ENCODE measurements at places on chromosomes 1 and 21.

DNA sequence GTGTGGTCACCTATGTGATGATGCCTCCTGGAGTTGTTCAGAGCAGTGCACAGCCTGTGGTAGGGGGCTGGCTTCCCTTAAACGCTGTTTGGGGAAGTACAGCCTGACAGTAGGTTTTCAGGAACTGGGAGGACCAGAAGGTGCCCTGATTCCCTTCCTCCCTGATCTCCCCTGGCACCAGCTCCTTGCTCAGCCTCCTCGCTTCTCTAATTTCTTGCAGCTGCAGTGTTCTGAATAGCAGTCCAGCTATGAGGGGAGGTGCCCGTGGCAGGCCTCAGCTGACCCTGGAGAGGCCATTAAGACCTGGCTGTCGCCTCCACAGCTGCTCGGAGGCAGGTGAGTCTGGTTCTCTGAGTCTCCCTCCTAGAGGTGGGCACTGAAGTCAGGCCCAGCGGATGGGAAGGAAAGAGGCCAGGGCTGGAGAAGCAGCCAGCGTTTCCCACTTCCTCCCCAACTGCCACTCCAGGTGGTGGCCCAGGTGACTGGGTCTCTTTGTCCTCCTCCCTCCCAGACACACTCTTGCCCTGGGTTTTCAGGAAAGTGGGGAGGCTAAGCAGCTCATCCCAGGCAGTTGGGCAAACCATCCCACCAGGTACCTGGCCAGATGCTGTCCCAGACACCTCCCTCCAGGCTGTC lies 52.0 kb upstream of the RPL11 start:
- no peak for DNase-seq

DNA sequence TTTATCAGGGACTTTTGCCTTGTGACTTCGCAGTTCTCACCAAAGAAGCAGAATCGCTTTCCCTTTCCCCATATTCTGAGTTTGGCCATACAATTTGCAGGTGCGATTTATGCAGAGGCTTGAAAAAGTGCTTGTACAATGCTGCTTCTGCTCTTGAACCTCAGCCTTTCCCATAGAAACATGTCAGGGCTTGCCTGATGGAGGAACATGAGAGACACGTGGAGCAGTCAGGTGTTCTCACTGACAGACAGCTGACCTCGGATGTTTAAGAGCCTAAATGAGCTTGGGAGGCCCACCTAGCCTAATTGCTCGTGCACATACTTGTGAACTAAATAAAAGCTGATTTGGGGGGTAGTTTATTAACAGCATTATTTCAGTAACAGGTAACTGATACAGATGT lies 290.0 kb downstream of the S1PR1 start:
- DNase-seq: no peak

DNA sequence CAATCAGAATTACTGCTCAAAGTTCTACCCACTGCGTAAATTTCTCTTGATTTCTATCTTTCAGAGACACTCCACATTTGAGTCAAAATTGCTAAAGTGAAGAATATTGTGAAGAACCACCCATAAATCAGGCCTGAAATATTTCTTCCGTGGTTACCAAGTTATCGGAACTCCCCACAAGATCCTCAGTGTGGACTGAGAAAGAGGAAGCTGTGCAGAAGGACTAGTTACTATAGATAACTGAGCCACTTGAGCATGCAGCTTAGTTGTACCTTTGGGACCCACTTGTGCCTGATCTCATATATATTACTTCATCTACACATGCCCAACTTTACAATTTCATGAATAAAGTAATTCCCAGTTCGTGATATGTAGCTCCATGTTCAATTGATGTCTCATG lies 18.4 kb downstream of the RWDD3 start:
- no peak for DNase-seq

GRCh38 chr1:161933592-161934588 lies 89.8 kb downstream of the OLFML2B start:
- no peak for DNase-seq

DNA sequence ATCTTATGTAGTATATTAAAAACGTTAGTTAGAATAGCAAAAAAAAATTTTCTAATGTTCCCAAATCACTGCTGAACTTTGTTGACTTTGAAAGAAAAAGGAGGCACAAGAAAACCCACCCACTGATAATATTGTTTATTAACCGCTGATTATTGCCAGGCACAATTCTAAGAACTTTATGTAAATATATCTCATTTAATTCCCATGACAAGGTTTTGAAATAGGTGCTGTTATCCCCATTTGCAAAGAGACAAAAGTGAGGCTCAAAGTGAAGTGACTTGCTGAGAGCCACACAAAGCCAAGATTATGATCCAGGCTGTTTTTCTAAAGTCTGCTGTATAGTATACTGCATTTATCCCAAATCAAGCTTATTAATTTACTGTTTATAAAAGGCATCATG lies 56.4 kb downstream of the SASS6 start:
- no peak for DNase-seq

DNA sequence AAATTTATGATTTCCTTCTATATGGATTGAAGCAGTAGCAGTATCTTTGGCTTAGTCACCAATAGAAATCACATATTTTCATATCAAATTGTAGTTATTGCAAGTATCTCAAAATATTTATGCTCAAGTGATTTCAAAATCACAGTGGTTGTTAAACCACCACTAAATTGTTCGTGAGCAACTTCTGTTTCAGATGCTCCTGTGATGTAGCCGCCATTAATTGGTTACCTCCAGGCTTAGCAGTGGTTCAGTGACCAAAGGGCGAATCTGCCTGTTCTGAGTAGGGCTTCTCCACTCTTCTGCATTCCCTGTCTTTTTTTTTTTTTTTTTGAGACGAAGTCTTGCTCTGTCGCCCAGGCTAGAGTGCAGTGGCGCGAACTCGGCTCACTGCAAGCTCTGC lies 1.9 kb upstream of the CNKSR1 start:
- no peak for DNase-seq

DNA sequence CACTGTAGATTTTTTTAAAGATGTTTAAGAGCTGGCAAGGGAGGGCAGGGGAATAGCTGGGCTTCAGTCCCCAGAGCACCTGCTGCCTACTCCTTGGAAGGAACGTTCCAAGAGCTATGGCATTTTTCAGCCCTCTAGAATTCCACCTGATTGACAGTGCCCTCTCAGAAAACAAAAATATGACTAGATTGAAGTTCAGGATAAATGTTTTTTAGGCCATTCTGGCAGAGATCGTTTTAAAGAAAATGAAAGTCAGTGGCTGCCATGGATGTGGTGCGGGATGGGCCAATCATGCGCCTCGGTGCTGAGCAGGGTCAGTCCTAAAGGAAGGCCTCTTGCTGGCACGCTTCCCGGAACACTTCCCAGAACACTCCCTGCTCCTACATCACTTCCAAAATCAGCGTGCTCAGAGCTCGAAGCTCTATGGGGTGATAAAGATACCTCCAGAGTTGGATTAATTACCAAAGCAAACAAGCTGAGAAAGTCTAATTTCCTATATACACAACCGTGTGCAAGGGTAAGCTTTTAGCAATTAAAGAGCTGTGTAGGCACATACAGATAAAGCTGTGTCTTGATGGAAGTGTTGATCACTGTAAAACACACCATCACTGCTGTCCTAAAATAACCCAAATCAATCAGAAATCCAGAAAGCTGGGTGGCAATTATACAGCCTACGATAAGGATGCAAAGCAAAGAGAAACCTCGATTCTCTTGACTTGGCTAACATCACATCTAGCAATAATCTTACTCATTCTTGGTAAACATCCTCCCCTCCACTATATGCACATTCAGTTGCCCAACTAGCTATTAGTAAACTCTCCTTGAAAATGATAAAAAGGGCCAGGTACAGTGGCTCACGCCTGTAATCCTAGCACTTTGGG lies 34.6 kb downstream of the TGFBR3 start:
- DNase-seq: no peak

DNA sequence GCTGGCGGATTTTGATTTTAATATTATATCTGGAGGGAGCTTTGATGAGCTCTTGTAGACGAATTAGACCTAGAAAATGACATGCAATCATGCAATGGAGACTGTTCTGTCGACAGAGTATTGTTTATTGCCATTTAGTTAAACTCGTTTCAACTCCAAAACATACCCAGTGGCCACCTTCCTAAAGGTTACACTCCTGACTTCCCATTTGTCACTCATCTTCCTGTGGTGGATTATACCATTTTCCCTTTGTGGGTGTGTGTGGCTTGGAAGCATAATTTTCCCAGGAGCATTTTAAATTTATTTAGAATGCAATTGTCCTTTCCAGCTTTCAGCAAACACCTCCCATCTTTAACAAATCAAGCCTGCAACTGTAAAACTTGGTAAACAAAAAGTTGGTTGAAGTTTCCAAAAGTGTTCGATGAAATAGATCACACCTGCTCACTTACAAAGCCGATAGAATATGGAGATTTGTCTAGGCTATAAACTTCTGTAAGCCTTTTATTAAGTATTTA lies 266.6 kb downstream of the GRIK1 start:
- no peak for DNase-seq

DNA sequence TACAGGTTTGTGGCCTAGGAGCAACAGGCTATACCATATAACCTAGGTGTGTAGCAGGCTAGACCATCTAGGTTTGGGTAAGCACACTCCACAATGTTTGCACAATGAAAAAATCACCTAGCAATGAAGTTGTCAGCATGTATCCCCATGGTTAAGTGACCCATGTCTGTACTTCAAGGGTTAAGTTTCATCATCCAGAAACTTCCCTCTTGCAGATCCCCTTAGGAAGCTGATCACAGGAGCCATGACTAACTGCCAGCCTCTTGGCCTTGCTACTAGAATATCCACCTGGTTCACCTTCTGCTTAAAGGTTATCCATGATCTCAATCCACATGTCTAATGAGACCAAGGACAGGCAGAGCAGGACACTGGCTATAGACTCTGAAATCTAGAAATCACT lies 3.5 kb upstream of the UBXN10 start:
- no peak for DNase-seq

- no peak for DNase-seq
Observed at GRCh38 chr1:245361065-245361464, 206.3 kb downstream of the KIF26B start.

DNA sequence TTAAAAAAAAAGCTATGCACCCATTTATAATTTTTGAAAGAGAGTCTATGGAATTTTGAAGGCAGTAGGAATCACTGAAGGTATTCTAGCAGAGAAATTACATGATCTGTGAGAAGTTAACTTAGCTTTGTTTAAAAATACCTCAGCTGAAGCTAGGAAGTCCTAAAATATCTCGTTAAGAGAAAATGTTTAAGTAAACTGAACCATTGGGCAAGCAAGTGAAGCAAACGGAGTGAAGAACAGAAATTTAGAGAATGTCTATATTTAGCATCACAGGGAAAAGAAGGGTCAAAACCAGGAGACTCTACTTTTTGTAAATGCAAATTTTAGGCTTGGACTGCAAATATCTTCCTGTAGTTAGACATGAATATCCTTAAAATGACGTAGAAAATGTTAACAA lies 230.8 kb downstream of the HMCN1 start:
- DNase-seq: no peak

DNA sequence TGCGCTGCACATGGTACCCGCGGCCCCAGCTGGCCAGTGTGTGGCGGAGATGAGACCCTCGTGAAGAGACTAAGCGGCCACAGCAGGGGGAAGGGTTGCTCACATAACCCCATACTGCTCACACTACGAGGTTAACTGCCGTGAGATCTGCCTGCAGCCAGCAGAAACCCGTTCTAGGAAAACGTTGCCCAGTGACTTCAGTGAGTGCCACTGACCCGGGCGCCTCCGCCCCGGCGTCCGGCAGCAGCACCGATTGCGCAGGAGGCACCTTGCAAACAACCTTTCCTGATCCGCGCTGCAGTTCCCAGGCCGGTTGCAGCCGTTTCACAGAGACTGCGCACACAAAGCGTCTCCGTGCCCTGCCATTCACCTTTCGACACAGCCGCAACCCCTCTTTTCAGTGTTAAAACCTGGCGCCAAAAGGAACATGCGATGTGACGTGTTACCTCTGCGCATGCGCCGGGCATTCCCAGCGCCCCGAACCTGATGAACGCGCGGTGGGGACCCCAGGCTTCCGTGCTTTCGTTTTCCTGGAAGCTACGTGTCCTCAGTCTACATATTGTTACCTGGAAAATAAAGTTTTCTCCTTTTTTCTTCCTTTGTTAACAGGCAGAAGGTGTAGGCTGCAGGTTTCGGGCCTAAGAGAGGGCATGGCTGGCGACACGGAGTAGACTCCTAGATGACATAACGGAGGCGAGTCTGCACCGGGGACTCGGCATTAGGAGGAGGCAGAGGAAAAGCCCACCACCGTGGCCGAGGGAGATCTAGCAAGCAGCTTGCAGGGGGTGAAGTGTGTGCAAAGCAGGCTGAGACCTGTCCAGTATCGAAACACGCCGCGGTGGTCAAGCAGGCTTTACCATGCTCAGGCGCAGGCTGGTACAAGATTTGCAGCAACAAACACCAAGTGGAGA lies 8.9 kb downstream of the VPS26C start:
- peak; percentile 62 for DNase-seq

- DNase-seq: no peak
Observed at GRCh38 chr21:27023186-27023585, 56.3 kb upstream of the ADAMTS5 start.

DNA sequence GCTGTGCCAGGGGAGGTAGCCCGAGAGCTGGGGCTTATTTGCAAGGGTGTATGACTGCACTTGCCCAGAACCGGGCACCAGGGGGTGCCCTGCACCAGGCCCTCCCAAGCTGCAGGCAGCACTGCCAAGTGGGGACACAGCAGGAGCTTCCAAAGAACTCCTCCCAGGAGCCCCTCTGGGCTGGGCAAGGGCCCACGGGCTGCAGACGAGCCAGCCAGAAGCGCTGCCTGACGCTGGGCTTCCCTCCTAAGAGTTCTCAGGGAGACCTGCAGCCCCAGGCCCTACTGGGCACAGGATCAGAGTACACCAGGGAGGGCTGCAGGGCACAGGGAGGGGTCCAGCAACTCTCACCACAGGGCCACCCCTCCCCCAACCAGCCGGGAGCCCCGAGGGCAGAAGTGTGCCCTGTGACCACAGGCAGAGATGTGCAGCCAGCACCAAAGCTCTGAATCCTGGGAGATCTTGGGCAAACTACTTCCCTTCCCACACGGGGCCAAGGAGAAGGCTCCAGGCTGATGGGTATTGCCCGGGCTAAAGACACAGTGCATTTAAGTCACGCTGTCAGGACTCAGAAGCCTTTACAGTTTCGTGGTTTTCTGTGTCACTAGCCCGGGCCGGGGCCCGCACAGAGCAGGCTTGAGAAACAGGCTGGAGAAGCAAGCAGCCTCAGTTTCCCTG lies 63.4 kb downstream of the KCNAB2 start:
- DNase-seq: no peak

DNA sequence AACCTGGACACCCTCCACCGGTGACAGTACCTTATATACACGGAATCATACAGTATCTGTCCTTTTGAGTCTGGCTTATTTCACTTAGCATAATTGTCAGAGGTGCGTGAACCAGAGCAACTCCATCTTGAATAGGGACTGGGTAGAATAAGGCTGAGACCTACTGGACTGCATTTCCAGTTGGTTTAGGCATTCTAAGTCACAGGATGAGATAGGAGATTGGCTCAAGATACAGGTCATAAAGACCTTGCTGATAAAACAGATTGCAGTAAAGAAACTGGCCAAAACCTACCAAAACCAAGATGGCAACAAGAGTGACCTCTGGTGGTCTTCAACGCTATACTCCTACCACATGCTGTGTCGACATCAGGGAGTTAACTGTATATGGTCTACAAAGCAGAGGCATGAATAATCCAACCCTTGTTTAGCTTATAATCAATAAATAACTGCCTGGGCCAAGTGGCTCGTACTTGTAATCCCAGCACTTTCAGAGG lies 1.4 kb upstream of the FDPS start:
- DNase-seq: no peak
